ENCODE measurements at places on chromosomes 7 and 10.

GRCh38 chr7:51444936-51445335 lies 128.3 kb upstream of the COBL start:
- no peak for DNase-seq

DNA sequence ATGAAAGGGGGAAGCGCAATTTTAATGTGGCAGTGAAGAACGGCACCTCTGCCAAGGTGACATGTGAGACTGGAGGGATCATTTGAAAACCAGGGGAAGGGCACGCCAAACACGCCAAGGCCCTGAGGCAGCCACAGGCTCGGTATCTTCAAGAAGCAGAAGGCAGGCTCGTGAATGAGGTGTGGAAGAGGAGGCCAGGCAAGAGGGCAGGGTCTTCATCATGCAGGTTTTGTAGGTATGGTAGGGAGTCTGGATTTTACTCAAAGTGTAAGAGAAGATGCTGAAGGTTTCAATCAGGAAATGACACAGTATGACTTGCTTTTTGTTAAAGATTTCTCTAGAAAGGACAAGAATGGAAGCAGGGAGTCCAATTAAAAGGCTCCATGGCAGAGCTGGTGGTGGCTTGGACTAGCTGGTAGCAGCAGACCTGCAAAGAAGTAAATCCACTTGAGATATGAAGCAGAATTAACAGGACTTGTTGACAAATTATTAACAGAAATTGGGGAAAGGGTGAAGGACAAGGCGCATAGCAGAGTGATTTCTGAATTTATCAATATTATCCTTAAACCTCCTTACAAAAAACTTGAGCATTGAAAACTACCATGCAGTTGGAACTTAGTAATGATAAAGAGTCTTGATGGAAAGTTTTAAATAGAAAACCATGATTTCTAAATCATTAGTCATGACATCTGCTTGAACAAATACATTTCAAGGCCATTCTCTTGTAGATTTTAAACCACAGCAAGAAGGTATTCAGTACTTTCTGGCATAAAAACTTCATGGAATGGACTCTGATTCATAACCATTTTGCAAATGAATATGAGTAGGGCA lies 70.4 kb downstream of the COA1 start:
- DNase-seq: peak; percentile 64

DNA sequence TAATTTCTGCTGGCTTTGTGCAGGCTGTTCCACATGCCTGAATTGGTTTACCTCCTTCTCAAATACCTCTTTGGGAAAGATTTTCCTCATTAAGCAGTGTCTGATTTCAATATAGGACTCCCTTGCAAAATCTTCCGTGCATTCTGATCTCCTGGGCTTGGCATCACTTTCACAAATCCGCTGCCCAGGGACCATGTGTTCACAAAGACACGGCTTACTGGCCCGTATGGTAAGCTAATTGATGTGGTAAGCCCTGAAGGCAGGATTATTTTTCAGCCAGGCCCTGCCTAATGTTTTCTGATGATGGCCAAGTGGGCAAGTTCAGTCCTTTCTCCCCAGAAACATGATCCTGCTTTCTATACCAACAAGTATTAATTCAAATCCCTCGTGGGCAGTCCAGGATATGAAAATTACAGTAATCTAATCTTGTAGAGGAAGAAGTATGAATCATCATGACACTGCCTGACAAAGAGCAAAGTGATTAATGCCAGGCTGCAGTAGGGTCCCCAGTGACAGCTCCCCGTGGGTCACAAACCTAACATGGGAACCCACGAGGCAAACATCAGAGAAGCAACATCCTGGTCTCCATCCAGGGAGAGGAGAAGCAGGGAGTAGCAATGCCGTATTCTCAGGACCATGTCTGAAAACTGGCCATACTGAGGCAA lies 11.6 kb upstream of the SVIL start:
- DNase-seq: peak; percentile 88

DNA sequence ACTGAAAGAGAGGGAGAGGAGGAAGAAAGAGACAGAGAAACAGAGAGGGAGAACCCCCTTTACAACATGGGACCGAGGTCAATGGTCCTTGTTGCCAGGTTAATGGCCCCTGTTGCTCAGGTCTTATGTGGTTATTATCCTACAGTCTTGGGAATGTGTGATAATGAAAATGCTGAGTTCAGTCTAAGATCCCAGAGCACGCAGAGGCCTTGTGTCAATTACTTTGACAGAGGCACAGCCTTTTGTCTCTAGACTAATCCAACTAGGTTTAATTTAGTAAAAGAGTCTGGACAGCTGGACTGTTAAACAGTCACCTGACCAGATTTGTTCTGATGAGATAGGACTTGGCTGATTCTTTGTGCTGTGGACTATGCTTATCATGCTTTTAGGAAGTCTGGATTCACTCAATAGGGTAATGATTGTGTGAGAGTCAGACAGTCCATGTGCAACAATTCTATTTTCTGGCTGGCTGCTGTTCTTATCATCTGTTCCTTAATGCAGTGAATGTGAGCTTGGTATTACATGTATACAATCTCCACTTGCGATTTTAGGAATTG lies 157.4 kb upstream of the MAGI2 start:
- DNase-seq: no peak

DNA sequence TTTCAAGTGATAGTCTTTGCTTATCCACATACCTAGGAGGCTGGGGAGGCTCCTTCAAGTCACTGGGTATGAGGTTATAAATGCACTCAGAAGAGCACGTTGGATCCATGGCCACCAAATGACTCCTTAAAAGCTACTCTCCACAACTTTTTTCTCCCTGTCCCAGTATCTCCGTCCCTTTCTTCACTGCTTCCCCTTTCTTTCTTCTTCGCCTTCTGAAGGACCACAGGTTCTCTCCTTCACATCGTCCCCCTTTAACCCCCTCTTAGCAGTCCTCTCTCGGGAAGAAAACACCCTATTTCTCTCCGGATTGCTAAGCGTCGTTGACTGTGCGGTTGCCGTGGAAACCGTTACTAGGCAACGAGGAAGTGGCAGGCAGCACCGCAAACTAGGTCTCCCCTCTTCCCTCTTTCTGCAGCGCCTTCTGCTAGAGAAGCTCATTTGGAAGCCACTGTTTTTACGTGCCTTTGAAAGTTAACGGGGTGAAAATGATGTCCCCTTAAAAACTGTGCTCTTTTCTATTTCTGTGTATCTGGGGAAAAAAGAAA lies at the start of gene ENKUR:
Gene ENKUR, minus strand, starts transcription at position 331 of the 548 bp plus-strand sequence. Its CDS starts 222 bp downstream, at position 109.
- DNase-seq: peak; percentile 91
